ENCODE measurements at places on chromosomes 4 and X.

GRCh38 chr4:168208957-168209614 is 109.5 kb downstream of the DDX60 start:
- DNase-seq = no peak

DNA sequence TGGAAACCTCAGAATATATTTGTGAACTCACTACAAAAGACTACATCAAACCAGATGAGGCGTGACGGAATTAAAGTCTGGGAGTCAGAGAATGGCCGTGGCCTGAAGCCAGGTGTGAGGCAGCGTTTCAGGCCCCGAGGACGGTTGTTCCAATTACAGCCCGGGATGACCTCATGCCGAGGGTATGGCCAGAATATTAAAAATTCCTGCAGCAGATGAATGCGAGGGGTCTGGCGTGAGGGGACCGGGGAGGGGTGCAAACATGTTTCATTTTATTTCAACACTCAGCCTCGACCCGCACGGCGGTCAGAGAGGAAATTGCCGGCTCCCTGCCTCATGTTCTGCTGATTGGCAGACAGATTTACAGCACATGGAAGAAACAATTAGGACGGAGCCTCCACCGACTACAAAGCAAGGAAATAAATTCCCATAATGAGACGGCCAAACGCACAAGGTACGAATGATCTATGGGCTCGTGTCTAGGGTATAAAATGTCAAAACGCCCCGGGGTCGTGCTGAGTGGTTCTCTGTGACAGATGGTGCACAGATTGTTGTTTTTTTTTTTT is 289.7 kb downstream of the SHOX start:
- no peak for DNase-seq

DNA sequence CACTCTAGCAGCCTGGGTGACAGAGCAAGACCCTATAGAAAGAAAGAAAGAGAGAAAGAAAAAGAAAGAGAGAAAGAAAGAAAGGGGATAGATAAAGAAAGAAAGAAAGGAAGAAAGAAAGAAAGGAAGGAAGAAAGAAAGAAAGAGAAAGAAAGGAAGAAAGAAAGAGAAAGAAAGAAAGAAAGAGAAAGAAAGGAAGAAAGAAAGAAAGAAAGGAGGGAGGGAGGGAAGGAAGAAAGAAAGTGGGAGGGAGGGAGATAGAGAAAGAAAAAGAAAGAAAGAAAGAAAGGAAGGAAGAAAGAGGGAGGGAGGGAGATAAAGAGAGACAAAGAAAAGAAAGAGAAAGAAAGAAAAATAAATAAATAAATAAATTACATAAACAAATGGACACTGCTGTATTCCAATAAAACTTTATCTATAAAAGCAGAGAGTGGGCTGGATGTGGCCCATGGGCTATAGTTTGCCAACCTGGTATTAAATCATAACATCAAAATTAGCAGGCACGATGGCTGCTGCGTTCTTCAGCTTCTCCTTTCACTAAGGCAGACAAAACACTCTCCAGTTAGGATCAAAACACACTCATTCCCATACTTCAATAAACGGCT is 165.0 kb downstream of the ZNF674 start:
- DNase-seq = no peak

DNA sequence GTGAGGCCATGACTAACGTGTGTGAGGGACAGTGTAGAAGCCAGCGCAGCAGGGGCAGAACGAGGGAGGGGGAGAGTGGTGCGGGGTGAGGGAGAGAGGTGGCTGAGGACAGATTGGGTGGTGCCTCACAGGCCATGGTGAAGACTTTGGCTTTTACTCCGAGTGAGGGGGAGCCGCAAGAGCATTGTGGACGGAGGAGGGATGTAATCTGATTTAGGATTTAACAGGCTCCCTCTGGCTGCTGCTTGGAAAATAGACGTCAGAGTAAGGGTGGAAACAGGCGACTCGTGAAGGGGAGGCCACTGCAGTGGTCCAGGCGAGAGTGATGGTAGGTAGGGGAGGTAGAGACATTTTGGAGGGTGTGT is 13.0 kb downstream of the PPP1R3F start:
- DNase-seq = no peak

DNA sequence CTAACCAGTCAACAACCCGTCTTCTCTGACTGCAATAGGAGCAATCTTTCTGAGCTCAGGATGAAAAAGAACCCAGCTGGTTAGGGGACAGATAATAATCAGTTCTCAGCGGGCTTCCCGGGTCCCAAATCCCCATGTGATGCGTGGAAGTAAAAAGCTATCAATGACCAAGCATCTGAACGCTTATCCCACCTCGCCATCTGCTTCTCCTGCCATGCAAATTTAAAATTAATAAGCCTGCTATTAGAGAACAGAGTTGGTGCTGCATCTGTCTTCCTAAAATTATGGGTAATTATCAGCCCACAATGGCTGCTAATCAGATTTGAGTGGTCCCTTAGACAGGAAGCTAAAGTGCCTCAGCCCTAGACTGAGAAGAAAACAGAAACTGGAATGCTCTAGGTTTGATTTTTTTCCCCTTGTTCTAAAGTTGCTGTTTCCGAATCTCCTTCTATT is 37.5 kb downstream of the AFAP1 start:
- no peak for DNase-seq

- no peak for DNase-seq
Observed at GRCh38 chrX:124829930-124830329, 483.6 kb downstream of the SH2D1A start.

- no peak for DNase-seq
Observed at GRCh38 chr4:71729856-71730255, 54.0 kb downstream of the GC start.

DNA sequence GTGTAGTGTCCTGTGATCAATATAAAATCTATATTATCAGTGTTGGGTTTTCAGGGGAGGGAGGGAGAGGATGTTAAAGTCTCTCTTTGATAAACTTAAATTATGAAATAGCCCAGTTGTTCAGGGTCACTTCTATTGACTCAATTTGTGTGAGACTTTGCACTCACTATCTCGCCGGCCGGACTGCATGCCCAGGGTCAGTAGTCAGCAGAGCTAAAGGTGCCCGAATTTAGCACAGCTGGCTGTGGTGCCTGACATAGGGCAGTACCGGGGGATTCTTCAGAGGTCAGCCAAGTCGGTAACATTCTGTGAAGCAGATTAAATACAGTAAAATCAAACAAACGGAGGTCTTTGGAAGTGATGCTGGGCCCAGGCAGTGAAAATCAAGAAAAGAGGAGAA is 19.2 kb downstream of the GABRQ start:
- no peak for DNase-seq

- DNase-seq = no peak
Observed at GRCh38 chr4:6746721-6747293, 30.8 kb downstream of the BLOC1S4 start.

DNA sequence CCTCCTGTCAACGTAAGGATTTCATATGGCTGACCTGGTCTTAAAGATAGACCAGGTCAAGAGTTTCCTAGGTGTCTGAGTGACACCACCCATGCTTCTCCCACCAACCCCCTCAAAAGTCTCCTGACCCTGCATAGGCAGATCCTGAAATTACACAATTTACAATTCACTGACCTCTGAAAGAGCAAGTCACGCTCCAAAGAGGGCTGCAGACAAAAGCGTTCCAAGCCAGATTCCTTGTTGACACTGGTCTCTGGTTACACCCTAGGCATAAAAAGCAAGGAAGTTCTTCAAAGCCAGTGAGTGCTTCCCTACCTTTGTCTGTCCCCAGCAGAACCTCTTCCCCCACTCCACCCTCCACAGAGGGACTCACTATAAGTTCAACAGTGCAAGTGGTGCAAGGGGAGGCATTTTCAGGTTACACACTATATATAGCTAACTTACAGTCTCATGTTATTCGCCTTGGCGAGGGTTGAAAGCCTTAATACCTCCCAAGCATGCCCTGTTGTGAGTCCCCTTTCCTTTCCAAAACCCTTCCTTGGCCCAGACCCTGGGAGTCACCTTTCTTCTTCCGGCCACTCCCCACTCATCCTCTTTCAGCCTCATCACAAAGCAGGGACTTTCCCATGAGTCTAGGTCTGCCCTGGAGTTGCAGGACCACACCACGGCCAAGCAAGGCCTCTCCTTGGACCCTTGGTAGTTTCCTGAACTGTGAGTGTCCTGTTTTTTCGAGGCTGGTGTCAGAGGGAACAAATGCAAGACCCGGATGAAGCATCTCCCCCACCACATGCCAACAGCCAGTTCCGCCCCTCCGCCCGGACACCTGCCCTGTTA is 58.0 kb upstream of the KLF3 start:
- no peak for DNase-seq

- no peak for DNase-seq
Observed at GRCh38 chr4:126038502-126039144, 723.9 kb downstream of the FAT4 start.

DNA sequence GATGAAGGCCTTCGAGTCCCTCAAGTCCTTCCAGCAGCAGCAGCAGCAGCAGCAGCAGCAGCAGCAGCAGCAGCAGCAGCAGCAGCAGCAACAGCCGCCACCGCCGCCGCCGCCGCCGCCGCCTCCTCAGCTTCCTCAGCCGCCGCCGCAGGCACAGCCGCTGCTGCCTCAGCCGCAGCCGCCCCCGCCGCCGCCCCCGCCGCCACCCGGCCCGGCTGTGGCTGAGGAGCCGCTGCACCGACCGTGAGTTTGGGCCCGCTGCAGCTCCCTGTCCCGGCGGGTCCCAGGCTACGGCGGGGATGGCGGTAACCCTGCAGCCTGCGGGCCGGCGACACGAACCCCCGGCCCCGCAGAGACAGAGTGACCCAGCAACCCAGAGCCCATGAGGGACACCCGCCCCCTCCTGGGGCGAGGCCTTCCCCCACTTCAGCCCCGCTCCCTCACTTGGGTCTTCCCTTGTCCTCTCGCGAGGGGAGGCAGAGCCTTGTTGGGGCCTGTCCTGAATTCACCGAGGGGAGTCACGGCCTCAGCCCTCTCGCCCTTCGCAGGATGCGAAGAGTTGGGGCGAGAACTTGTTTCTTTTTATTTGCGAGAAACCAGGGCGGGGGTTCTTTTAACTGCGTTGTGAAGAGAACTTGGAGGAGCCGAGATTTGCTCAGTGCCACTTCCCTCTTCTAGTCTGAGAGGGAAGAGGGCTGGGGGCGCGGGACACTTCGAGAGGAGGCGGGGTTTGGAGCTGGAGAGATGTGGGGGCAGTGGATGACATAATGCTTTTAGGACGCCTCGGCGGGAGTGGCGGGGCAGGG is 568 bp downstream of the HTT start:
- peak; percentile 42 for DNase-seq

- DNase-seq = no peak
Observed at GRCh38 chr4:78960926-78961325, 21.7 kb upstream of the PAQR3 start.

DNA sequence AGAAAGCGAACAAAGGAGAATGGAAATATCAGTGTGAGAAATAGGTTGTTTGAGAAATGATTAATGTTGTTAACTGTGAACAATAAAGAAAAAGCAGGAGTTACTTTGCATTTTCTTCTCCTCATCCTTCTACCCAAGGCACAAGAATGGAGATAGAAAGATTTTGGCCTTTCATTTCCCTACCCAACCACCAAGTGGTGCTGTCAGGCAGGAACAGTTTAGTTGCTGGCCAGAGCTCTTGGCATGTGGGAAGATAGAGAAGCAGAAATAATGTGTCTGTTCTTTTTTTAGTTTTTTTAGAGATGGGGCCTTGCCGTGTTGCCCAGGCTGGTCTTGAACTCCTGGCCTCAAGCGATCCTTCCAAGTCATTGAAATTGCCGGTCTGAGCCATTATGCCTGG is 12.8 kb downstream of the HOPX start:
- DNase-seq = no peak

DNA sequence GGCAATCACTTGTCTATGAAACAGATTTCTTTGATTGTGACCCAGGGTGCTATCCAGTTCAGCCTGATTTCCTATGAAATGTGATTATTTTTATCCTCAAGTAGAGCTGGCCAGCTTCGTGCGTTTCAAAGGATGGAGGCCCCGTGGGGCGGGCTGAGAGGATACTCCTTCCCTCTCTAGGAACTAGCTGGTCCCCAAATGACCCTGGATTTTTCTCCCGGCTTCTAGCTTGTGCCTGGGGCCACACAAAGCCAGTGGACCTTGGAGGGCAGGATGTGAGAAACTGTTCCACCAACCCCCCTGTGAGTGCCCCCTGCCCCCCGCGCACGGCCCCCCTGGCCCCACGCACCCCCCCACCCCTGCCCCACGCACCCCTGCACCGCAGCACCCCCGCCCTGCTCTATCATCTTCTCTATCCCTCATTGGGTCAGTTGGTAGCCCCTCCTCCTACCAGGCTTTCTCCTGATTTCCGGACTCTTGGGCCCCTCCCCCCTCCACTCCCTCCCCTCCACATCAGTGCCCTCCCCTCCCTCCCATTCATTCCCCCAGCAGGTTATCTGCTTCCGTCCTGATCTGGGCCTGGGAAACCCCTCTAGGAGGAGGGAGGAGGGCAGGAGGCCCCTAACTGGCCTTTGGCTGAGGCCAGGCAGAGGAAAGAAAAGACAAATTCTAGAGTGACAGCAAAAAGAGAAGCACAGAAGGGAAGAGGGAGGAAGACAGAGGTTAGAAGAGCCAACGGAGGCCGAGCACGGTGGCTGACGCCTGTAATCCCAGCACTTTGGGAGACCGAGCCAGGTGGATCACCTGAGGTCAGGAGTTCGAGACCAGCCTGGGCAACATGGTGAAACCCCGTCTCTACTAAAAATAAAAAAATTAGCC is 3.3 kb downstream of the XPNPEP2 start:
- no peak for DNase-seq

DNA sequence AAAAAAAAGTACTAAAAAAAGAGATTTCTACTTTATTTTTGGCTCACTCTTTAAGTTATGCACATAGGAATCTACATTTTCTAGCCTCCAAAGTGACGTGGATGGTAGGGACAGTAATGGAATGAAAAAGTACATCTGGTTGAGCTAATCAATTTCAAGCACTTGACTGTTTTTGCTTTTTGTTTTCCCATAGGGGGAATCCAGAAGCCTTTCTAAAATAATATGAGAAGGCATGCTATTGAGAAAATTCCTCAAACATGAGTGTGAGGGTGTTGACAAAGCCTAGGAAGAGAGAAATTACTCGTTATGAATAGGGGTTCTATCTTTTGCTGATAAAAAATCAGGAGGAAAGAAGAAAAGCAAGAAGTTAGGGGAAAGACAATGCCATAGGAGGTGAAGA is 242.5 kb upstream of the PUDP start:
- DNase-seq = no peak

GRCh38 chrX:20394451-20394850 is 127.7 kb upstream of the RPS6KA3 start:
- DNase-seq = no peak

DNA sequence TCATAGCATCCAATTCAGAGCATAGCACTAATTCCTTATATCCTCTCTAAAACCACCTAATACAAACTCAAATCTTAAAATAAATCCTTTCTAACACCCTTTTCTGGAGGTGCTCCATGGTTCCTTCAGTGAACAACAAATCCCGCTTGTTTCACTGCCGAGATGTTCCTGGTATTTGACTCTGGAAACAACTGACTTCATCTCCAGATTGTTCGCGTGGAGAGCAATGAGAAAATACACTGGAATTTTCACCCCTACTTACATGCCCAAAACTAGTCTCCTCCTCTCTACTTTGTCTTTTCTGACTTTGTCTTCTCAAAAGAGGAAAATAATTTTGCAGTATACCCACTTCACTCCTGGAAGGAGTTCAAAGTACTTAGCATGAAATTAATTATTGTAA is 129.0 kb downstream of the PLS3 start:
- no peak for DNase-seq

Measured in NCI-H1930 (cell line).